ENCODE measurements at places on chromosomes 2 and 18.

GRCh38 chr2:203973000-203973399 lies 36.4 kb downstream of the ICOS start:
- no peak for DNase-seq

DNA sequence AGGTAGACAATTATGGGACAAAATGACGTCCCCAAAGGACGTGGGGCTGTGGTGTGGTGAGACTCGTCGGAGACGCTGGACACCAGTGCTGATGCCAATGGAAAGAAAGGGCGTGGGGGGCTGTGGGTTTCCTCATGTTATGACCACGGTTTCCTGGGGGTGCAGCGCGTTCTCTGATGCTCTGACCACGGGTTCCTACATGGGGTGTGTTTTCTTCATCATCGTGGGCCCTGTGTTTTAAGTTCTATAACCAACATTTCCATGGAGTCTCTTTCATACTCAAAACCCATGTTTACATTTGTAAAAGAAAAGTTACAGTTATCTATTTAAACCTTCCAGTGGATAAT lies 141.6 kb downstream of the RTP5 start:
- DNase-seq: no peak

DNA sequence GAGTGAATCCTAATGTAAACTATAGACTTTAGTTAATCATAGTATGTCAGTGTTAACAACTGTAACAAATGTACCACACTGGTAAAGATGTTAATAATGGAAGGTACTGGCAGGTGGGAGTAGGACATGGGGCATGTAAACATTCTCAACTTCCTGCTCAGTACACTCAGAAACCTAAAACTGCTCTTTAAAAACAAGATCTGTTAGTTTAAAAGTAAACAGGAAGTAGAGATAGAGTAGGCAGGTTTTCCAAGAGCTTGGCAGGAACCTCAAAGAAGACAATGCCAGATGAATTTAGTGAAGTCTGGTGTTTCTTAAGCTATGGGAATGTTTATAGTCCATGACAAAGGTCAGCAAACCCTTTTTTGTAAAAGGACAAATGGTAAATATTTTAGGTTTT lies 46.6 kb downstream of the CCDC138 start:
- DNase-seq: no peak

- no peak for DNase-seq
Observed at GRCh38 chr2:160505256-160505655, 11.6 kb upstream of the RBMS1 start.

DNA sequence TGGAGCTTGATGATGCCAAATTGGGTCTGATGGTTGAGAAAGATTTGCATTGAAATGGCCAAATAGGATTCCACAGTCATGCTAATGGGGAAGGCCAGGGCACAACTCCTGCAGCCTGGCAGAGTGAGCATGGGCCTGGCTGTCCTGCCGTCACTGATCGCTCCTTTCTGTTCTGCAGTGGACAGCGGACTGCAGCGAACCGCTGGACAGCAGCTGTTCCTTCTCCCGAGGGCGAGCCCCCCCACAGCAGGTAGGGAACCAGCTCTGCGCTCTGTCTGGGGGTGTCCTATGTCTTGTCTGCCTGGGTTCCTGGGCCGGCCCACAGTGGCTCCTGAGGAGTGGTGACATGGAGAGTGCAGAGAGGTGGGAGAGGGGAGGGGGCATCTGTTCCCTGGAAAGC lies 97.6 kb downstream of the CTIF start:
- DNase-seq: no peak

DNA sequence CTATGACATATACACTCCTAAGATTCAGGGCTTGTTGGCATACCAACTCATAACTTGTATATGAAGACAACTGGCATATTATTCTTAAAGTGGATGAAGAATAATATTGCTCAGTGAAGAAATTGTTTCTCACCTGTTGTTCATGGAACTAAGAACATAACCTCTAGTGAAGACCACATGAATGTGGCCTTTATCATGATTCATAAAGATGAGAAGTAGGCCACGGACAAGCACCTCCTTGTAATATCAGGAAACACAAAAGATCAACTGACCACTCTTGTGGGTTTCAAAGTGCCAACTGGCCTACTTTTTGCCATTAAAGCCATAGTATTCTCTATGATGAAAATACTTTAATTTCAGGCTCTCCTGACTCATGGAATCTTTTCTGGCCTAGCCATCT lies 407.4 kb downstream of the GRB14 start:
- DNase-seq: no peak

DNA sequence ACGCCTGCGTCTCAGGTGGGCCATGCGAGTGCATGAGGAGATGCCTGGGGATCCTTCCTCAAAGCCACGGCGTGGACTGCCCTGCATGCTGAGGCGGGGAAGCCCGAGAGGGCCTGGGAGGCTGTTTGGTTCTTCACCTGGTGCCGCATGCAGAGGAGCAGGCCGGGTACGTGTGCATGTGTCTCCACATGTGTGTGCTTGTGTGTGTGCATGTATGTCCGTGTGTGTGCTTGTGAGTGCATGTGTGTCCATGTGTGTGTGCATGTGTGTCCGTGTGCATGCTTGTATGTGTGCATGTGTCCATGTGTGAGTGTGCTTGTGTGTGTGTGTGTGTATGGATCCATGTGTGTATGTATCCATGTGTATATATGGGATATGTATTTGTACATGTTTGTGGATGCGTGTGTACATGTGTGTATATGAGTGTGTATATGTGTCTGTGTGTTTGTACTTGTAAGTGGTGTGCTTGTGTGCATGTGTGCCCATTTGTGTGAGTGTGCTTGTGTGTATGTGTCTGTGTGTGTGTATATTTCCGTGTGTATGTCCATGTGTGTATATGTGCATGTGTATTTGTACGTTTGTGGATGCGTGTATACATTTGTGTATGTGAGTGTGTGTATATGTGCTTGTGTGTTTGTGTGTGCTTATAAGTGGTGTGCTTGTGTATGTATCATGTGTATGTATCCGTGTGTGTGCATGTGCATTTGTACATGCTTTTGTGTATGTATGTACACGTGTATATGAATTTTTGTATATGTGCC lies 79.0 kb downstream of the PTGR3 start:
- no peak for DNase-seq

DNA sequence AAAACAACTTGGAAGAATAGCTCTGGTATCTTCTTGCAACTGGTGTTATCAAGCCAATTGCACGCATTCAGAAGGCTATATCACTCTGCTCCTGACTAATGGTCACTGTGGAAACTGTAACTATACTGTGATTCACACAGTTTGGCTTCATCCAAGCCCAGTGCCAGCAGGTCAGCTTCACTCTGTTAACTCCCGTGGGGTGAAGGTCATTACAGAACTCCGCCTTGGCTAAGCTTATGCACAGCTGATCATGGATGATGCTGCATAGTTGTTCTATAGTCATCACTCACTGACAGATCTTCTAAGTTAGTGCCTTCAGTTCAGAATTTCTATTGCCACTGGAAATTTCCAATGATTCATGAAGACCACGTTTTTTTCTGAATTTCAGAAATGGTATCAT lies 497.2 kb upstream of the NETO1 start:
- no peak for DNase-seq

DNA sequence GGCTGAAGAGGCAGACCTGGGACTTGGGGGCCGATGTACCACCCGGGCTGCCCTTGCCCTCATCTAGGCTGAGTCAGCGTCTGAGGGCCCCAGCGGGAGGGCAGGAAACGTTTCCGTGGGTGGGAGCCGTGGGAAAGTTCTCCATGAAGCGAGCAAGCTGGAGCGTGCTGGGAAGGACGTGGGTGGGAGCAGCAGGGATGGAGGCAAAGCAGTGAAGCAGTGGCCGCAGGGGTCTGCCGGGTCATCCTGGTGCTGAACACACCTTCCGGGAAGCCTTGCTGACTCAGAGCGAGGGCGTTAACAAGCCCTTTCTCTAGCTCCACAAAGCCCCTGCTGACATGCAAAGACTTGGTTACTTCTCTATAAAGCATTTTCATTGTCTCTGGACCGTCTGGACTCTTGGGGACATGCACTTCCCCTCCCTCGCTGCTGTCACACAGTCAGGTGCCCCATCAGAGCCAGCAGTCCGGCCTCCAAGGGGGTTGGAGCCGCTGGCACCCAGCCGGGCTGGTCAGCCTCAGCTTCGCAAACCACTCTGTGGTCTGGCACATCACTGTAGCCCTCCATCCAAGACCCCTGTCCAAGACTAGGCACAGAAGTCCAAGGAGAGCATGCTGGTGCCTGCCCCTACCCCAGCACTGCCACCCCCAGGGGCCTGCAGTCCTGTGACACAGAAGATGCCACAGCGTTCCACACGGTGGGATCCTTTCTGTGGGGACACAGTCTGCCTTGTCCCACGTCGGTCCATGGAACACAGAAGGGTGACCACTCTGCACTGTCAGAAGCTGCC lies 115.1 kb upstream of the GPC1 start:
- no peak for DNase-seq

DNA sequence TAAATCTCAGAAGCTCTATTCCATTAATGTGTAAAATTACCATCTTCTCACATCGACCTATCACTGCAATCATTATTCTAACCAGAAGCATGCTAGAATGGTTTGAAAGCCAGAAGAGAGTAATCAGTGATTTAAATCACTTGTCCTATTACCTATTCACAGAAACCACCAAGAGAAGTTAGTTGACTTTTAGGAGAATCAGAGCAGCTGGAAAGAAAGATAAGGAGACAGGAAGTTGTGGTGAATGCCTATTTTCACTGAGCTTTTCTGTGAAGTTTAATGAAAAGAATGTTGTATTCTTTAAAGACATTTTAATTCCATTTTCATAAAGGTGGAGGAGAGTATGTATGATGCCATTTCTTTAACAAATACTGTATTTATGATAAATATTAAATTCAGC lies 352.6 kb upstream of the CRIM1 start:
- DNase-seq: no peak

GRCh38 chr2:26891-27290 lies 19.4 kb downstream of the FAM110C start:
- no peak for DNase-seq

DNA sequence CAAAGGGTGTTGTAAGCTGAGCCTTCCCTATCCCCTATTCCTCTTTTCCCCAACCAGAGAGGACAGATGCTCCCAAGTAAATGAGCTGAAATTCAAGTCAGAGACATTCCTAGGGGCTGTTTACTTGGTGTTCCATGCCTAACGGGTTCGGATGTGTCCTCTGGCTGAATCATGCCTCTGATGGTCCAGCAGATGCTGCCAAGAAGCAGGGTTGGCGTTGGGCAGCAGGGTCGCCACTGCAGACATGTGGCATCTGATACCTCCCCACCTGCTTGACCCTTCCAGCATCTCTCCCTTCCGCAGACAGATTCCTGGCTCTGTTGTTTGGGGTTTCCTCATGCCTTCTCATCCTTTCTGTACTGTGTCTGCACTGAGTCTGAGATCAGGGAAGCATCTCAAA lies 108.3 kb downstream of the HNRNPLL start:
- DNase-seq: no peak

DNA sequence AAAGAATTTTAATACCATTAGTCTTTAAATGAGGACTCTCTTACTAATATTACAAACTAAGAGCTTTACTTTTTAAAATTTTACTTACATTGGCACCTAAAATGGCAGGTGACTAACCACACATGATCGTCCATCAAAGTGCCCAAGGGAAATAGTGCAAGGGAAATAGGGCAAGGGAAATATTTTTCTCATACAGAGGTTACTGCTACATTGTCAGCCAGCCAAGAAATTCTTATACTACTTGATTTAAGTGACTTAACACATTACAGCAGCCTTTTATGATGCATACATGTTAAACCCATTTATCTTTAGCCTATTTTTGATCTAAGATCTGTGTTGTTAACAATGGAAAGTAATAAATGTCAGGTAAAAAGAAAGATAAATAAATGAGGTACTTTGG lies 587.2 kb upstream of the PKDCC start:
- DNase-seq: no peak

GRCh38 chr2:8412586-8412985 lies 269.3 kb upstream of the ID2 start:
- no peak for DNase-seq

DNA sequence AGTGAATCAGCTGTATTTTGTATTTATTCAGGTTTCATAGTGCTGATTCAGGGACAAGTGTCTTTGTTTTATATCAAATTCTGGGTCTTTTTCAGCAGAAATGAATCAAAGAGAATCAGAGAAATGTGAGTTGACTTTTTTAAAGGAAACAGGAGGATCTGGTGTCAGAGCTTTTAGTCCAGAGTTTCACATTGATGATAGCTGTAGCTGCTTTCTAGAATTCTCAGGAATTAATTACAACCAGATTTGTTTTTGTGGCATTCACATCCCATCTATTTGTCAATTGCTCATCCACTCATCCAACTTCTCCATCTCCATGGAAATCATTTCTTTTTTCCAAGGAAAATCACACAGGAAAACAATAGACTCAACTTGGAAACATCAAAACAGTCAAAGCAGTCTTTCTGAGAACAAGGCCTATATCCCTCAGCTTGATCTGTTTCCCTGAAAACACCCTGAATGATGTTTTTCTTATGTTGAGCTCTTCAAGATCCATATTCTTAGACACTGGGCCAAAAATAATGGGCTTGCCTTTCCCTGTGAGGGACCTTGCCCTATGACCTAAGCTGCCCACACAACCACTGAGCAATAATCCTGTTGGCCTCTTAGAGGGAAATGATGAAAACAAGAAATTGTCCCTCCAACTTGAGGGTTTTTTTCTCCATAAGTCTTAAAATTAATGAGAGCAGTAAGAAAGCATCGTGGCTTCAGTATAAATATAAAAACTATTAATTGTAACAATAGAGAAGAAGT lies 249.5 kb upstream of the FN1 start:
- DNase-seq: no peak

- no peak for DNase-seq
Observed at GRCh38 chr2:24482251-24482971, 8.6 kb upstream of the NCOA1 start.

DNA sequence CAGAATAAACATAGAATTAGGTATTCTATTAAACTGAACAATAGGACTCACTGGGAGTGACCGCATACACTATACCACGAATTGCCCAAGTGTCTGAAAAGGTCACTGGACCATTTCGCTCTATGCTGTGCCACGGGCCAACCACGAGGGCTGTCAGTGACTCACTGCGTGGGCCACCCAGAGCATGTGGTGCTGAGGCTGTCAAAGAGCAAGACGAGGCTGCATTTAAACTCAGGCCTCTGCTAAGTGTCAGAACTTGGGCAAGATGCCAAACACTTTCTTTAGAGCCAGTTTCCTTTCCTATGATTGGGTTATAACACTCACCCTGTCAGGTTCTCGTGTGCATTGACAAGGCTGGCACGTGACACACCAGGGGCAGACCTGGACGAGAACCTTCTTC lies 97.5 kb downstream of the SH3YL1 start:
- no peak for DNase-seq

DNA sequence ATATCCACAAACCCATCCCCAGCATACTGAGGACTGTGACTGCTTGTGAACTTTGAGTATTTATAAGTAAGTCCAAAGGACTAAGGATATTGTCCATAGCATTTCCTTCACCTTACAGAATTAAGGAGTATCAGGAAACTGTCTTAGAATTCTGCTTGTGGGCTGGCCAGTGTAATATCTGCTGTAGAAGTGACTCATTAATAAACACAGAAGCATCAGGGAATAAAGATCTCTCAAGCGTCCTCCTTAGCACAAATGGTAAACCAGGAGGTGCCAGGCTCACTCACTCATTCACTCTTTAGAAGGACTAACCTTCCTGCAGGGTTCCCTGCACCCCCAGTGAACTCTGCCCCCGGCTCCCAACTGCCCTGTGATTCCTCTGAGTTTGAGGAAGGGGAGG lies 31.0 kb downstream of the CCDC68 start:
- no peak for DNase-seq
